ENCODE measurements at places on chromosomes 16 and 17.

DNA sequence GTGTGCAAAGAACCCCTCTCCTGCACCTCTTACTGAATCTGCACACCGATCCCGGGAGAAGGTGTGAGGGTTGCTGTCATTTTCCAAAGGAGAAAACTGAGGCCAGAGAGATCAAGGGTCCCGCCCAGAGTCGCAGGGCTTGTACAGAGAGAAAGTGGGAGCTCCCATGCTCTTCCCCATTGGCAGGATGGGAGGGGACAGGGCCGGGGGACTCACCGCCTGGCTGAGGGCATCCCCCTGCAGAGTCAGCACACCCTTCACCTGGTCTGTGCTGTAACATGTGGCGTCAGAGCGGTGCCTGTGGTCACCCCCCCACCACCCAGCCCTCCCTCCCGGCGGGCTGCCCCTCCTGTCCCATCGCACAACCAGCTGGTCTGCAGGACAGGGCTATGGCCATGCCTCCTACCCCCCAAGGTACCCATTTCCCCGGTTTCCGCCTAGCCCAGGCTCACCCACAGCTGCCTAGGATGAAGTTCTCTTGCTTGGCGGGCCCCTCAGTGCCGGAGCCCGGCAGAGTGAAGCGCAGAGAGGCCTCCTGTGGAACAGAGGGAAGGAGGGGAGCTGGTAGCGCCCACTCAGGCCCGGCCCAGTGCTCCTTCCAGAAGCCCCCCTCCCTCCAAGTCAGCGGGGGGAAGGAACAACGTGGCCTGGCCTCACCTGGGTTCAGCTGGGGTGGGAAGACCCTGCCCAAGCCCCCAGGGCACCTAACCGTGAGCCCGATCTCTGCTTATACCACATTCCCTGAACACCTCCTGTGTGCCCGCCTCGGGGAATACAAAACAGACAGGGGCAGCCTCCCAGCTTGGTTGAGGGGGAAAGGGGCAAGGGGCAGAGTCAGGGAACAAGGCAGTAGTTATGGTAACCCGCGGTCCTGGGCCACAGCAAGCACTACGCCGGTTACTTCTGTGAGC, 1.1 kb downstream of the ROGDI start:
- DNase-seq, result no peak

DNA sequence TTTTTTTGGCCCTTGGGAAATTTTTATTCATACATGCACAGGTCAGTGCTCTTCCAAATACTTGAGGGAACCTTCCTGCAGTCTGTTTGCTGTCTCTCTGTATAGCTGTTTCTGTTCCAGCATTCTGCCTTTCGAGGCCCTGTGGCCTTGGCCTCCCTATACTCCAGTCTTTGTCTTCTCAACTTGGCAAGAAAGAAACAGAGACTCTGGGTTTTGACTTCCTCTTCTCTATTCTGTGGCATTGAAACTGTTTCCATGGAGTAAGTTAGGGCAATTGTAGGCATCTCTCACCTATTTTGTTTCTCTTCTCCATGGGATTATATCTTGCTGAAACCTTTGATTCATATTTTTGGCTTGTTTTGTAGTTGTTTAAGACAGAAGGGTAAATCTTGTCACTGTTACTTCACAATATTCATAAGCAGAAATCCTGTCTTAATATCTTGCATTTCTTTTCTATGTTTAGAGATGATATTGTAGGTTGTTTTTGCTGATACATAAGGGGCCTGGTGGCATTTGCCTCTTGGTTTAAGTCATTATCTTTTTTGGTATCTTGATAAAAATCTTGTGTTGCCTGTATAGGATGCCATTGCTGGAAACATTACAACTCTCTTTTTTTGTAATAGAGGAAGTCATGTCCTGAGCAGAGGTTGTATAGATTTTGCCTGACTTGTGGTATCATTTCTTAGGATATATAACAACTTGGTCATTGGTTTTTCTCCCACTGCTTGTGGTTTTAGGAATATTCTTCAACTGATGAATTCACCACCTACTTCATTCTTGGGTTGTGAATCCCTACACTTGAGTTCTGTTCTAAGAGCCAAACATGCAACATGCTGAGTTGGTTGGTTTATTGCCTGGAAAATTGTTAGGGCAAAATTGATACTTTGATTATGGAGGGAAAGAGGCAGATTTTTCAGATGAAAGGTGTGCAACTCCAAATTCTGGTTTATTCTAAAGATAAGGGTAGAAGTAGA, 168.6 kb downstream of the FTO start:
- DNase-seq, result no peak

DNA sequence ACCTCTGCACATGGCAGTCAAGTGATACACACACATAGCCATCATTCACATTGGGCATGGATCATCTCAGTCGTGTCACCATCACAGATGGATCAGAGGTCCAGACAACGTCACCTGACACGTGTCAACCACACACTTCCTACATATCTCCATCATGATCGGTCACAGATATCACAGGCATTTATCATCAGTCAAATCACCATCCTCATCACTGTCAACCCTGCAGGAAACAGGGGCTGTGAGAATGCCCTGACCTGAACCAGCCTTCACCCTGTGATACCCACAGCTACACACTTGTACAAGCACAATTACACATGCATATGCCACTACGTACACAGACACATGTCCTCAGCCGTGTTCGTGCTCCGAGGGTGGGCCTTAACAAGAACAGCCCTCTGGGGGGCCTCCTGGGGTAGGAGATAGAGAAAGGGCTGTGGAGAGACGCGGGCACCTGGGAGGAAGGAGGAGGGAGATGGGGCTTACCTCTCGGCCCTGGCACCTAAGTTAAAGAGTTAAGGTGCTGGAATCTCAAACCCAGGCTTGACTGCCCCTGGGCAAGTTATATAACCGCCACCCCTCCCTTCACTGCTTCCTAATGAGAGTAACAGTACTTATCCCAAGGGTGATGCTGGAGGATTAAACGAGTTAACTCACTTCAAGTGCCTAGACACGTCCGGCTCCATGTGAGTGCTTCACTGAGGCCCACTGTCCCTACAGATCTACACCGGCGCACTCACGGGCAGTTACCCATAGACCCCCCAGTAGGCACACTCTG, 1.1 kb downstream of the SLC12A4 start:
- no peak for DNase-seq

DNA sequence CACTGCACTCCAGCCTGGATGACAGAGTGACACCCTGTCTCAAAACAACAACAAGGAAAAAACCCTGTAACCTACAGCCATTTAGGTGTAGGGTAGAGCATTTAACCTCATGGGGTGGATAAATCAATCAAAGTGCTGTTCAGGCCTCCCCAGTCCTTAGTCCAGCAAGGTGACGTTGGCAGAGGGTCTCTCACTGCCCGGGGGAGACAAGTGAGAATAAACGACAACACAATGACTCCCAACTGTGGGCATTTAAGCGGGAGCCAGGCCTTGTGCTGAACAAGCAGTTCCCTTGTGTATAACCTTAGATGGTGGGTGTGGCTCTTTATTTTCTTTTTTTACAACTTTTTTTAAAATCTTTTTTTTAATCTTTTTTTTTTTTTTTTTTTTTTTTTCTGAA, 29.3 kb downstream of the TMEM92 start:
- no peak for DNase-seq

GRCh38 chr17:27354491-27355081, 60.7 kb downstream of the WSB1 start:
- no peak for DNase-seq

DNA sequence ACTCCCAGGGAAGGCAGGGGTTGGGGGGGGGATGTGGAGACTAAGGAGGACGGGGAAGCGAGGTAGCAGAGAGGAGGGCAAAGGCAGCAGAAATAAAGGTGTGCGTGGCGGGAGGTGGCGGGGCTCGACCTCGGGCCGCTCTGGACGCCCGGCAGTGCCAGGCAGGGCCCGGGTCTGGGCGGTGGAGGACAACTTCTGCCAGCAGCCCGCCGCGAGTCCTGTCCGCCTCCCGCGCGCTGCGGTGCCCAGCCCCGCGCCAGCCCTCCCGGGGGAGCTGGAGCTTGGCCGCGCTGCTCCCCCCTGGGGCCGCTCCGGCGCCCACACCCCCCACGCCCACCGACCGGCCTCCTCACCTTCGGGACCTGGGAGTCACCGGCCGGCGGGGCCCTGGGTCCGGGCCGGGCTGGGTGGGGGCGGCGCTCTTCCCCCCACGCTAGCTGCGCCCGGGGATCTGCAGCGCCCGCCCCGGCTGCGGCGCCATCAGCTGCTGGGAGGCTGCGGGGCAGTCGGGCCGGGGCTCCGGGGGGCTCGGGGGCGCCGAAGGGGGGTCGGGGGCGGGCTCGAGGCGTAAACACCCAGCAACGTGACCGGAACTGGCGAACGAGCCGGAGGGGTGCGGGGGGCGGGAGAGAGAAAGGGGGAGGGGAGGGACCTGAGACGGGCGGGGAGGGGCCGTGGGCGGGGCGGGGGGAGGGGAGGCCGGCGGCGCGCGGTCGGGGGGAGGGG, at the start of gene CCDC92B:
Gene CCDC92B (minus strand): TSS at position 595 of the 726 bp plus-strand sequence. CDS start 14,507 bp downstream, outside the sequence.
- no peak for DNase-seq

DNA sequence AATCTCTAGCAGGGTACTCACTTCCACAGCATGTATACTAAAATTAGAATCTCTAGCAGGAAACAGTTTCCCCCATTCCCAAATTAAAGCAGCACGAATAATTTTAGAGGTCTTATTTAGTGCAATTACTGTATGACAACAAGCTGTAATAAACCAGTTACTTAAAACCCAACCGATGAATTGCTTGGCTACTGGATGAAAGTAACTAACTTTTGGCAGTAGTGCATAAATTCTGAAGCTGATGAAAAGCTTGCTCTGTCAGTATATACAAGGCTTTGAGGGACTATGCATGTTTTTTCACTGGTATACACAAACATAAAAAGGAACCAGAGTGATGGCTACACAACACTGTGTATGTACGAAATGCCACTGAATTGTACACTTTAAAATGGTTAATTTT, 89.4 kb downstream of the CFDP1 start:
- DNase-seq, result no peak

DNA sequence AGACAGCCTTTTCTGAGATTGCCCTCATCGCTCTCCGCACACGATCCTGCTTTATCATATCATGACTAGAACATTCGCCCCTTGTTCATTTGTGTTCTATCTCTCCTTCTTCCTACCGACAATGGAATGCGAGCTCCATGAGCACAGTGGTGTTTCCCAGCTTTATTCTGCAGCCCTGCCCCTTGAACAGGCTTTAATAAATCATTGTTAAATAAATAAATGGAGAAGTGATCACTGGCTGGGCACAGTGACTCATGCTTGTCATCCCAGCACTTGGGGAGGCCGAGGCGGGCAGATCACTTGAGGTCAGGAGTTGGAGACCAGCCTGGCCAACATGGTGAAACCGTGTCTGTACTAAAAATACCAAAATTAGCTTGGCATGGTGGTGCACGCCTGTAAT, 1063.3 kb upstream of the EEF2KMT start:
- no peak for DNase-seq

GRCh38 chr16:26078716-26079355, 387.1 kb downstream of the HS3ST4 start:
- DNase-seq, result no peak

GRCh38 chr16:89360760-89361435, 129.5 kb downstream of the ANKRD11 start:
- DNase-seq, result peak; percentile 78

DNA sequence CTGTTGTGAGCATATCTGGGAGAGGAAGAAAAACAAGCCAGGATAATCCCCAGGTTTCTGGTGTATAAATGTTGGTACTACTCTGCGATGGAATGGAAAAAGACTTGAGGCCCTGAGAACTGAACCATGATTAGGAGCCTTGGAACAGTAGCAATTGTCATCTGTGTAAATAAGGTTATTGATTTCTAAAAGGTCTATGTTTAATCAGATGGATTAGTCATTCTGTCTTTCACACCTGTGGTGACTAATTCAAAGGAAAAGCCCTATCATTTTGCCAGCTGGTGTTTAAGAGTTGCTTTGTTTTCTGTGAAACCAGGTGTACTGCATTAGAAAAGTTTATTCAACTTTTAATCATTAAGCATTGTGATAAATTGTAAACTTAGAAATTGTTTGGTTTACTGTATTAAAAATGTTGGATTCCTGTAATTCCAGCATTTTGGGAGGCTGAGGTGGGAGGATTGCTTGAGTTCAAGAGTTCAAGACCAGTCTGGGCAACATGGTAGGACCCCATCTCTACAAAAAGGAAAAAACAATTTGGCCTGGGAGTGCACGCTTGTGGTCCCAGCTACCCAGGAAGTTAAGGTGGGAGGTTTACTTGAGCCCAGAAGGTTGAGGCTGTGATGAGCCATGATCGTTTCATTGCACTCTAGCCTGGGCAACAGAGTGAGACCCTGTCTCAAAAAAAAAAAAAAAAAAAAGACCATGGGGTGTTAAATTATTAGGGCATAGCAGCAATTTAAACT, 29.0 kb upstream of the KPNB1 start:
- DNase-seq, result no peak

- DNase-seq, result no peak
Measured at GRCh38 chr16:75195811-75196790, 10.9 kb downstream of the CTRB2 start.

DNA sequence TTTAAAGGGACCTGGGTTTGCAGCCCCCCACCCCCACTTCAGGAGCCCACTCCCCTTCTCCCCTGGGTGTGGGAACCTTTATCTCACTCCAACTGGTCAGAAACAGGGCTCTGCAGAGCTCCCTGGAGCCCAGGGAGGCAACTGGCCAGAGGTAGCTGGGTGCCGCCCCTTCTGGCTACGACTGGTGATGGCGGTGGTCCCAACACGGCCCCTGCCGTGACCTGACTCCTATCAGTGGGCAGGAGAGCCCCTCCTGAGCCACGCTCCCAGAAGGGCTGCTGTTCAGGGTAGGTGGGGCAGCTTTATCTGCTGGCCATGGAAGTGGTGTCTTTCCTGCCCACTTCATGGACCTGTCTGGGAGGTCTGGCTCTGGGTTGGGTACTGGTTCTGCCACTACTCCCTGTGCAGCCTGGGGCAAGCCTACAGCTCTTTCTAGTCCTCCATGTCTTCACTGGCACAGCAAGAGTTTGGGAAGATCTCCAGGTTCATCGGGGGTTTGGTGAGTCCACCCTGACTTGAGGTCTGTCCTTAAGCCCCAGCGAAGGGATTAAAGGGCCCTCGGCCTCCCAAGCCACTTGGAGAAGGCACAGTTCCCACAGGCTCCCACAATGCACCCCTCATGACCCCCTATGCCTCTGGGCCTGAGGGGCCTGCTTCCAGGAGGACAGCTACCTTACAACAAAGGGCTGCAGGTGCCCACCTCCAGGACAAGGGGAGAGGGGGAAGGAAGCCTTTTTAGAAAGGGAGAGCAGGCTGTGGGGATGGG, 5.5 kb upstream of the SREBF1 start:
- no peak for DNase-seq
